ENCODE measurements at places on chromosomes 7 and 10.

DNA sequence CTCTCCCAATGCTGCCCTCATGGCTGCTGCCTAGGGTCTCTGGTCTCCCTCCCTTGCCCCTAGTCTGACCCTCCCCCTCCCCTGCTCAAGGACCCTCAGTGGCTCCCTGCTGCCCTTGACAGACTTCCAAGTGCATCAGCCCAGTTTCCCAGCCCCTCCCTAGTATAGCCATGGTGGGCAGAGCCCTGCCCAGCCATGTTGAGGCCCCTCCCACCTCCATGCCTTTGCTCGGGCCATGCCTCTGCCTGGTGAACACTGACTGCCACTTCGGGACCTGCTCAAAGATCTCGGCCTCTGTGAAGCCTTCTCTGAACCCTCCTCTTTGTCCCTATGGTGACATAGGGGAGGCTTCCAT, 73.2 kb downstream of the MYL10 start:
- no peak for DNase-seq

GRCh38 chr7:138542183-138542582, 82.1 kb downstream of the TRIM24 start:
- DNase-seq: no peak

GRCh38 chr7:95578299-95578855, 17.9 kb downstream of the PDK4 start:
- DNase-seq: no peak

DNA sequence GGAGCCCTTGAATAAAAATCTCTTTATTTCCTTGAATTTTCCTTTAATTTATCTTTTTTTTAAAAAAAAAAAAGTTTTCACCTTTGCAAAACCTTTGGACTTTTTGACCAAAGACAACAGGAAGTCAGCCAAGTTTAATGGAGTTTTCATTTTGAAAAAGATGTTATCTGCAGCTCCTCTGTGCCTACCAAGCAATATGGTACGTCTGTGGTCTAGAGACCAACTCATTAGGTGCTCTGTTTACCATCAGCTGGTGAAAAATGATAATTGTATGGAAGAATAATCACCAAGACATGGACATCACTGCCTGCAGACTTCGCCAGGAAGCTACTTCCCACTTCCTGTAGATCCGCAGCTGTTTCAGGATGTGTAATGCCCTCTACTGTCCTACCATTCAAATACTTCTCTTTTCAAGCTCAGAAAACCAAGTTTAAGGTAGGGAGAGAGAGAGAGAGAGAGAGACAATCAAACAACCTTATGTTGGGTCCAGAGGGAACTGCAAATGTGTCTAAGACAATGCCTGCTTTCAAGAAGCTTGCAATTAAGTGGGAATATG, 18.7 kb downstream of the PLXNA4 start:
- no peak for DNase-seq

DNA sequence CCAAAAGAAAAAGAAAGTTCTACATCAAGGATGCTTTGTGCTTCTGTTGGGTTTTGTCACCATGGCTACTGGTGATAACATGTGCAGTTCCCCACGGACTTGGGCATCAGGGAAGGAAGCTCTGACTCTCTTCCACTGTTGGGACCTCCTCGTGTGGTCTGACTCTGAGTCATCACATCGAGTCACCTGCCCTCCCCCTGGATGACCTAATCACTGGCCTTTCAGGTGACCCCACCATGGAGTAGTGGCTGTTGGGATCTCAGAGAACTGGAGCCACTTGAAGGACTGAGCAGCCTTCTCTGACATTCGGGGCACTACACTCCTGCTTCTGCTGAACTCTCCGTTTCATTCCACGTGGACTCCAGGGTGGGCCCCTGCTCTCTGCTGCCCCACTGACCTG, 60.8 kb upstream of the DOCK1 start:
- no peak for DNase-seq

DNA sequence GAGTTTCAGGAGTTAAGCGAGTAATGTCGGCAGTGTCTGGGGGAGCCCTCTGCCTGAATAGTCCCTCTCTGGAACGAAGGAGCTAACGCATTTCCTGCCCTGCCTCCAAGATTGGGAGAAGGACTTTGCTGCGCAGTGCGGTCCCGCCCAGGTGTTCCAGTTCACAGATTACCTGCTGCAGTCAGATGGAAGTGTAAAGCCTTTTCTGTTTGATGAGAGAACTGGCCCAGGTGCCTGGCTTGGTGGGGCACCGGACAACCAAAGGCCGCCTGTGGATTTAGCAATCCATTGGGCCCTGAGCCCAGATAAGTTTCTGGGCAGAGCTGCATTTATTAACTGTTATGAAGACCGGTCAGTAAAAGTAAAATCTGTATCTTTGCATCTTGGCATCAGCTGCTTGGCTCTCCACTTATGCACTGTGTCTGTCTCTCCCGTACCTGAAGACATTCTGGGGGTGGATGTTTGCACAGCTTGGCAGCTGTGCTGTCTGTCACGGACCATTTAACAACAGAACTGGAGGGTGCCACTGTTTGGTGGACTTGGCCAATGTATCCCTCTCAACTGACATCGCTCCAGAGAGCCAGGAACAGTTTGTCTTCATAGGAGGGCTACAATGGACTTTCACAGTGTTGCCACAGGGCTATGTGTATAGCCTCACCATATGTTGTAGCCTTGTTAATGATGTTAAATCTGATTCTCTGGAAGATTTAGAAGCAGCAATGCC, 654.7 kb upstream of the ZWINT start:
- DNase-seq: no peak

DNA sequence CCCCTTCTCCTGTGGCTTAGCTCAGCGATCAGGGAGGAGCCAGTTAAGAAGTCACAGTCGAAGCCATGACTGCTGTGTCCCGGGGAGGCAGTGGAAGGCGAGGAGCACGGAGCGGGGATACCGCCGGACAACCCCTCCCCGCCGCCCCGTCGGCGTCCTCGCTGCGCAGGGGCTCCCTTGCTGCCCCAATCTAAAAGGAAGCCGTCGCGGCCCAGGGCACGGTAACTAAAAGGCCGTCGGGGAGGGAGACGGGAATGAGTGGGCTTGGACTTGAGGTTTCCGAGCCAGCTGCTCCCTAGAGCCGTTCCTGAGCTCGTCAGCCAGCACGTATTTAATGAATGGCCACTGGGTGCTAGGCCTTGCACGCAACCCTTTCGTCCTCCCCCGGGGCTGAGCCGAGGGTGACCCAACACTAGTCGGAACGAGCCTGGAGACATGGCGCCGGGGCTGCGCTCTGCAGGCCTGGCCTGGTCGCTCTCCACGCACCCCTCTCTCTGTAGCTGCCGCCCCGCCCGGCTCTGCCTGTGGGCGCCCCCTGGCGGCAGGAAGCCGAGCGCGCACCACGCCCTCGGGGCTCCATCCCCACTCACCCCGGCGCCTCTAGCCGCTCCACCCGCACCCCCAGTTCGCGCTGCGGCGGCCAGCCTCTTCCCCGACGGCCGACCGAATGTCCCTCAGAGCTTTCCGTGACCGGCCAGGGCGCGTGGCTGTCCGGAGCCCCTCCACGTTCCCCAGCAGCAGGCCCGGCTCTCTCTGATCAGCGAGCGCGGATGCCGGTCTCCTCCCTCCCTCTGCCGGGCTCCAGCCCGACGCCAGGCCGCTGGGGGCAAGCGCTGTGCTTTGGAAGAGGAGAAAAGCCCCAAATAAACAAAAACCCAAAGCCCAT, 29.3 kb upstream of the KCNK18 start:
- no peak for DNase-seq

GRCh38 chr7:38220452-38220851, 42.4 kb downstream of the STARD3NL start:
- no peak for DNase-seq

GRCh38 chr7:17130281-17131059, 168.0 kb upstream of the AHR start:
- DNase-seq: no peak

Measured in DND-41 (cell line).